ENCODE measurements at places on chromosomes 11 and 22.

DNA sequence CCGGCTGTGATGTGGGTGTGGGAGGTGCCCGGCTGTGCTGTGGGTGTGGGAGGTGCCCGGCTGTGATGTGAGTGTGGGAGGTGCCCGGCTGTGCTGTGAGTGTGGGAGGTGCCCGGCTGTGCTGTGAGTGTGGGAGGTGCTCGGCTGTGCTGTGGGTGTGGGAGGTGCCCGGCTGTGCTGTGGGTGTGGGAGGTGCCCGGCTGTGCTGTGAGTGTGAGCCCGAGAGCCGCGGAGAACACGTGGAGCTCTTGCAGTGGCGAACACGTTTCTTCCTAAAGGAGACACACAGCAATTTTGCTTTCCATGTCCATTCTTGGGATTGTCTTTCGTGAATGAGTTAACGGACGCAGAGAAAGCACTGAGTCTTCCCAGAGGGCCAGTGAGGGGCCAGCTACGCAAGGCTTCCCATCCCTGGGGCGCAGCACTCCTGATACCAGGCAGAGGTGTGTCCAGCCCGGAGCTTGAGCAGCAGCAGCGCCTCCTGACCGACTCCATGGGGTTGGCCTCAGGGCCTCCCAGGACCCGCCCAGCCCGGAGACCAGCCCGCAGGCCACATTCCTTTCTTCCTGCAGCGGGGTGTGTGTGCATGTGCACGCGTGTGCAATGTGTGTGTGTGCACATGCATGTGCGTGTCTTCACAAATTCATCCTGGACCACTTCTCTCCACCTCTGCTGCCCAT is 245.0 kb upstream of the B3GAT1 start:
- DNase-seq, result no peak

DNA sequence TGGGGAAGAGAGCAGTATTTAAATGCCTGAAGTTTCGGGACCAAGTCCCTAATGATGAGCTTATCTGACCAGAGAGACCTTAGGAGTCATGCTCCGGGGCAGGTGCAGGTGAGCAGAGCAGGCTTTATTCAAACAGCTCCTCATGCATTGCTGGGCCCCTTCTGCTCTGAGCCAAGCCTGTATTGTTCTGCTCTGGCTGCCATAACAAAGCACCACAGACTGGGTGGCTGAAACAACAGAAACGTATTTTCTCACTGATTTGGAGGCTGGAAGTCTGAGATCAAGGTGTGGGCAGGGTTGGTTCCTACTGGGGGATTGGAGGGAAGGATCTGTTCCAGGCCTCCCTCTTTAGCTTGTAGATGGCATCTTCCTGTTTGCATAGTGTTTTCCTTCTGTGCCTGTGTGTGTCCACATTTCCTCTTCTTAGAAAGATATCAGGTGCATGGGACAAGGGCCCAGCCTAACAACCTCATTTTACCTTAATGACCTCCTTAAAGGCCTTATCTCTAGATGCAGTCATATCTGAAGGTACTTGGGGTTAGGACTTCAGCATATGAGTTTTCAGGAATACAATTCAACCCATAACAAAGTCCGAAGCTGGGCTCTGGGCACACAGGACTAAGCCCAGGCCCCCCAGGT is 97.1 kb upstream of the PARVA start:
- DNase-seq, result no peak

- no peak for DNase-seq
These were observed 1475.2 kb downstream of the TBC1D22A start for GRCh38 chr22:48237466-48238283.

- no peak for DNase-seq
These were observed 10.8 kb downstream of the DNAL4 start for GRCh38 chr22:38783095-38783615.

GRCh38 chr22:26735019-26735409 is 77.6 kb downstream of the MIAT start:
- no peak for DNase-seq

DNA sequence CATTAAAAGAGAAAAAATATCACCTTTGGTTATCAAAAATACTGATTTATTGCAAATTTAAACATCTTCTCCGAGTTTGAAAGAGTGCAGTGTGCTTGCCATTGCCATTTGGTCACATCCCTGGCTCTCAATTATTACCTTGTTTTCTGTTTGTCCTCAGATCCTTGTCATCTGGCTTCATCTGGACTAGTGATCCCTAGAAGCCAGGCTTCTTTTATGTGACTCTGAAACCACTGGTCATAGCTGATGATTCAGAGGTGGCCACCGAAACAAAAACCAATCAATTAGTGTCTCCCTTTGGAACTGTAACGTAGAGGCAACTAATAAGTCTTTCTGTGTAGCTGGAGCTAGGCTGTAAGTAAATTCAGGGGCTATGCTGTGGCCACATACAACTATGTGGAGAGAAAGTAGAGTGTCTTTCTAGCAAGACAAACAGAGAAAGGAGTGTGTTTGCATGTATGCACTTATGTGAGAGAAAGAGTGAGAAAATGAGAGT is 237.9 kb downstream of the LUZP2 start:
- DNase-seq, result no peak

- DNase-seq, result no peak
These were observed 11.5 kb downstream of the PARVG start for GRCh38 chr22:44192098-44192815.

GRCh38 chr22:41180926-41181325 is 24.2 kb upstream of the L3MBTL2 start:
- DNase-seq, result no peak

DNA sequence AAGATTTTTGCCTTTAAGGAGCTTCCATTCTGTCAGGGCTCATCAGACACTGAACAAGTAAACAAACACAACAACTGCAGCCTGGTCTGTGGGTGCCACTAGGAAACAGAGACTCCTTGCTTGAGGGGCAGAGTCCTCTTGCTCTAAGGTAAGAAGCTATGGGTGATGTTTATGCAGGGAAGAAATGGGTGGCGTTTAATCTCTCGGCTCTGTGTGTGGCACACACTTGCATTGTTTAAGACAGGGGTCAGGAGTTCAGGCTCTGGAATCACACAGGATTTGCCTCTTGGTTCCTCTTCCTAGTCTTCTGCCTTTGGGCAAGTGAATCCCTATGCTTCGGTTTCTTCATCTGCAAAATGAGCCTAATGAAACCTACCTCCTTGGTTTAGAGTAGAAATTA is 90.3 kb downstream of the PRR5L start:
- DNase-seq, result no peak

DNA sequence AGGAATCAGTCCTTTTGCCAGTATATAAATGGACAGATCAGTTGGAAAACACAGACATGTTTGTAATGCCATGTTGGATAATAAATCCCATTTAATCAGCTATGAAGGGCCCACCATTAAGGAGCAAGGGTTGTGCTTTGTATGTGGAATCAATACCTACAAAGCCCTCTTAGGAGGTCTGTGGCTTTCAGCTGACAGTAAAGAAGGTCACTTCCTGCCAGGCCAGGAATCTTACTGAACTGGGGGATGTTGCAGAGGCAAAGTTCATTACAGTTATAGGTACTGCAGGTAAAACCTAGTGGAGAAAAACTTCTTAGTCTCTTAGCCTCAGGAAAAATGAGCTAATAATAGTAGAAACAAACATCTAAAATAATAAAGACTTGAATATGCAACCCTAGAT is 129.5 kb downstream of the FAM76B start:
- no peak for DNase-seq

- no peak for DNase-seq
These were observed 358.0 kb downstream of the DLG2 start for GRCh38 chr11:85269109-85269508.

DNA sequence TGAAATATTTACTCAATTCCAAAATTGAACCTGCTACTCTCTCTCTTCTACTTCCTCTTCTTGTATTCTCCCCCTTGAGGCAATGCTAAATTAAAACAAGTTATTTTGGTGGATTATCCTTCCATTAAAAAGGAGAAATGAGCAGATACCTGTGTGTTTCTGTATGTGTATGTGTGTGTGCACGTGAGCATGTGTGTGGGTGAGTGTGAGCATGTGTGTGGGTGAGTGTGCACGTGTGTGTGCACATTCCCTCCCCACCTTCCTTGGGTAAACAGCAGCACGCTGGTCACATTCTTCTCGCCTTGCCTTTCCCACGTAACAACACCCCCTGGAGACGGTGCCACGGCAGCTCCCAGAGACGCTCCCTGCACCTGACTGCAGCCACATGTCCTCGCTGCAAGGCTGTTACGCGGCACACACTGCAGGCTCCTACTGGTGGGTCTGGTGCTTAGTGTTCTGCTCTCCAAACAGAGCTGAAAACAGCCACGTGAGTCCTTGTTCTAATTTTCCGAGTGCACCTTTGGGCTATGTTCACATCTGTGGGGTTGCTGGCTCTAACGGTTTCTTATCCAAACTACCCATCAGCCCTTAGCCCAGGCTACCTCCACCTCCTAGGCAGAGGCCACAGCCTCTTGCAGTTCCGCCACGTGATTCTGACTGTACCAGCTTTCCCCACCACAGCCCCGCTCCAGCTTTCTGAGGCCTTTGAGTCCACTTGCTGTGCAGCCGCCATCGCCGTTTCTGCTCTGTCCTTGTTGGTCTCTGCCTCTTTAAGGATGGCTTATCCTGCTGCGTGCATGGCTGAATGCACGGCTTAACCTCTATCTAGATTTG is 123.4 kb downstream of the CTTN start:
- DNase-seq, result no peak

GRCh38 chr22:20135806-20136602 is 4.4 kb downstream of the ZDHHC8 start:
- DNase-seq, result no peak

DNA sequence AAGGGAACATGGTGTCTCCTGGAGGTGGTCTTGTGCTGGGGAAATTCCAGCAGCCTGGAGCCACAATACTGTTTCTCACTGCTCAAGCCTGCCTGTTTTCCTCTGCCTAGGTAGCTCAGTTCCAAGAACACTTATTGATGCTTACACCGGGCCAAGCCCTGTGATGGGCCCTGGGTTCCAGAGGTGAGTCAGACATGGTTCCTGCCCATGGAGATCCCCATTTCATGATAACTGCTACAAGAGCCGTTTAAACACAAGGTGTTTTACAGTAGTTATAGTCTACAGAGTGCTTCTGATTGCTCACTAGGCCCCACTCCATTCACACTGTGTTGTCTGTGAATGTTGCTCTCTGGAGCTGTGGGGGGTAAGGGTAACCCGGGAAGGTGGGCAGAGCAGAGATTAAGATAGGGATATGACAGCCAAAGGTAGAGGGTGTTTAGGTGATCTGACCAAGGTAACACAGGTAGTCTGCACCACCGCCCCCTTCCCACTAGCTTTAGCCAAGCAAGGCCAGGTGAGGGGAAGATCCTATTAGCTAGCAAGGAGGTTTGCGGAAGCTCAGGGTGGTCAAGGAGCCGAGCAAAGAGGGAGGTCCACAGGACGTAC is 696 bp upstream of the MICAL2 start:
- no peak for DNase-seq

DNA sequence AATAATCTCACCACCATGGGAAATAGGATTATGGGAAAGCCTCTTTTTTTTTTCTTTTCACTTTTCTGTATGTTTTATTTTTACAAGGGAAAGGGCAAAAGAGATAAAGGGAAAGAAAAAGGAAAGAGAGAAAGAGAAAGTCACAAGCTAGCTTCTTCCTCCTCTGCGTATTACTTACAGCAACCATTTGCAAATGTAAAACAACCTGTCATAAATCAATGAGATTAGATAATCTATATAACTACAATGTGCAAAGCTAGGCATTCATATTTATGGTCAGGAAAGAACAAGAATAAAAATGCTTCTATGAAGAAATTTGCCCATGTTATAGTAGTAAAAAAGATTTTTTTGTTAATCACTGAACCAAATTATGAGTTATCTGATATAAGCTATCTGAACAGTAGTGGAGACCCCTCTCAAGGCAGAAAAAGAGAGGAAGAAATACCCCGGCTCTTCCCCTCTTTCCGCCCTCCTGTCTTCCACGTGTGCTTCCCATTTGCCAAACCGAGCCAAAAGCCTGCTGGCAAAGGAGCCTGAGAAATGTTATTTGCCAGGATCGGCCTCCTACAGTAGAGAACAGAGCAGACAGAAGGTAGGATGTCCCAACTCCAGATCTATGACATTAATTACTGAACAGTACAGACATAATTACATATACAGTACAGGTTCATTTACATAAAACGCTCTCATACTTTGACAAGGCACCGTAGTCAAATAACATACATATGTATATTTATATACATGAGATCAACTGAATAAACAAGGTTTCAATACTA is 50.2 kb downstream of the ARHGAP32 start:
- DNase-seq, result no peak

DNA sequence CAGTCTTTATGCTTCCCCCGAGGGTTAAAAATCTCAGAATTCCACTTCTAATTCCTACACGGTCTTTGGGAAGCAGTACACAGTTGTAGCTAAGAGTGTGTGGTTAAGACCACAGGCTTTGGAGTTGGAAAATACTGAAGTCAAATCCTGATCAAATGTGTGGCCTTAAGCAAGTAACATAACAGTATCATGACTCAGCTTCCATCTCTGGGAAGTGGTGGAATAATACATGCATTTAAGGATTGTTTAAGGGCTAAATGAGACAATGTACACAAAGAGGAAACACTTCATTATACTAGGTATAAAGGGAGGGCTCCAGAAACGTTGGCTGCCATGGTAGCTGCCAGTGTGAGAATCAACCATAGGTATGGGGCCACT is 71.5 kb downstream of the FAT3 start:
- no peak for DNase-seq

- no peak for DNase-seq
These were observed 11.8 kb downstream of the RNF121 start for GRCh38 chr11:71940561-71941219.

- DNase-seq, result no peak
These were observed 203.5 kb upstream of the MTNR1B start for GRCh38 chr11:92765965-92766371.

GRCh38 chr22:32896891-32897290 is 95.4 kb downstream of the TIMP3 start:
- no peak for DNase-seq

GRCh38 chr11:3170044-3170755 is 5.1 kb upstream of the OSBPL5 start:
- DNase-seq, result no peak

- DNase-seq, result no peak
These were observed 63.1 kb downstream of the DHCR7 start for GRCh38 chr11:71385091-71385490.

DNA sequence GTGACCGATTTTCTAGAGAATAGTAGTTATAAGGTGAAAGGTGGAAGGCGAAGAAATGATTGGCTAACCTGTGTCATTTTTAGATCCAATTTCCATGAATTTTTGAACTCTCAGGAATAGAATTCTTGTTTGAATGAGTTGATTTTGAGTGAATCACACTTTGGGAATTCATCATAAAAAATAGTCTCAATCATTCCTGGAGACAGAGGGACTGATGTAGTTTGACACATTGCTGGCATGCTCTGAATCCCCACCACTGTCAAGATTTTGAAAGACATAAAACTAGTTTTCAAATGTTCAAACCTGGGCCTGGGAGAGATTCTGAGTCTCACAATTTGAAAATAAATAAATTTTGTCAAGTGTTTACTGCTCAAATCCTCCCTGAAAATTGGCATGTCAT is 861.4 kb upstream of the RAG2 start:
- no peak for DNase-seq

- DNase-seq, result no peak
These were observed 108.6 kb downstream of the STIM1 start for GRCh38 chr11:3964056-3964455.

GRCh38 chr22:35538801-35539321 is 1.8 kb upstream of the RASD2 start:
- peak; percentile 13 for DNase-seq

GRCh38 chr11:122229078-122229477 is 113.1 kb upstream of the BLID start:
- no peak for DNase-seq
